ENCODE measurements at places on chromosomes 3 and 15.

GRCh38 chr15:75718328-75718727 lies 5.7 kb upstream of the CSPG4 start:
- DNase-seq = no peak

DNA sequence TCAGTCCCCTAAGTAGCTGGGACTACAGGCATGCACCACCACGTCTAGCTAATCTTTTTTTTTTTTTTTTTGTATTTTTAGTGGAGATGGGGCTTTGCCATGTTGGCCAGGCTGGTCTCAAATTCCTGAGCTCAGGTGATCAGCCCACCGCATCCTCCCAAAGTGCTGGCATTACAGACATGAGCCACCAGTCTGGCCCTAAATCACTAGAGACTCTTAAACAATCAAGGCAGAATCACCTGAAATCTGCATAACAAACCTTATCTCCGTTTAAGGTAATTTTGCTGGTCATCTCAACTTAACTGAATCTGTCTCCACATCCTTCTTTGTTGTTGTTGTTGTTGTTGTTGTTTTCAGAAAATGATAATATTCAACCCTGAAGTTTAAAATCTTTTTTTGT lies 5.6 kb upstream of the TRMT10C start:
- DNase-seq = no peak

GRCh38 chr3:39260957-39261356 lies 18.9 kb downstream of the CX3CR1 start:
- peak; percentile 58 for DNase-seq

DNA sequence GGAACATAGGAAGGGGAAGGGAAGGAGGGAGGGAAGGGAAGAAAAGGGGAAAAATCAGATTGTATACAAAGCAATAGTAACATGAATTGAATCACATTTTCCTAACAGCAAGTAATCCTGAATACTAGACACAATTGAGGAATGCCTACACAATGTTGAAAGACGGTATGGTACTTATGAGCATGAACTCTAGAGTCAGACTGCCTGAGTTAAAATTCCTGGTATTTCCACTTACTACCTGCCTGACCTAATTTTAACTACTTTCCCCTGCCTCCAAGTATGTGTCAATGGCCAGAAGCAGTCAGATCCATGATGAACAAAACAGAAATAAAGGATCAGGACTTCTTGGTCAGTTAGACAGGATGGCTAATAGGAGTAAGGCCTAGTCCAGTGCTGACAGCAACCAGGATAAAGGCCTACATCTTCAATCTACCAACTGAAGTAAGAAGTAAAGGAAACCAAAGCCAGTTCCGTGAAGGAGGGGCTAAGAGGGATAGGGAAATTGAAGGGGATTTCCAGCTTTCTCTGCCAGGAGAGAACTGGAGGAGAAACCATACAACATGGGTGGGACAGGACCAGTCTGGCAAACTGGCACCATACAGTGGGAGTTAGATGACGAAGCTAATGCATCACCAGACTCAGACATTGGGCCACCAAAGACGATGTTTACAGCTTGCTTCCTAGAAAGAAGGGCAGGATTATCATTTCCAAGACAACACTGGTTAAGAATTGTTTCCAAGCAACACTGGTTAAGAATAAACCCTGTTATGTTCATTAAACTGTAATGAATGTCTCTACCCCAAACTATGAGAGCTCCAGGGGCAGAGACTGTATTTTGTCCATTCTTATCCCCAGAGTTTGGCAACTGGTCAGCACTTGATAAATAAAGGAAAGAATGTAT lies 151.6 kb upstream of the UBE2E2 start:
- DNase-seq = no peak

DNA sequence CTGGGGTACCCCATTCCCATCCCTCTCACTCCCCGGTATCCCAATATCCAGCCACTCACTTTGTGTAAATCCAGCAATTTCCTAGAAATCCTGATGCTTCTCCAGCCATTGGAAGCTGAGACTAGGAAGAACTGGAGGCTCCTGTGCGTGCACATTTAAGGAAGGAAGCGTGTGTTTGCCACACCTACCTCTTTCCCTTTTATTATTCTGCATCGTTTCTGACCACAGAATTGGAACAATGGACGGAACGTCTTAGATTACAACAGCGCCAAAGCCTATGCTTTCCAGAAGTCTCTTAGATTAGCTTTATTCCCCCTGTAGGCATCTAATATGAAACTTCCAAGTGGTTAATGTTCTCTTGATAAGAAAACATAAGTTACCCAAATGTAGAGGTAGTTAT lies 234.8 kb upstream of the TRIM42 start:
- no peak for DNase-seq

DNA sequence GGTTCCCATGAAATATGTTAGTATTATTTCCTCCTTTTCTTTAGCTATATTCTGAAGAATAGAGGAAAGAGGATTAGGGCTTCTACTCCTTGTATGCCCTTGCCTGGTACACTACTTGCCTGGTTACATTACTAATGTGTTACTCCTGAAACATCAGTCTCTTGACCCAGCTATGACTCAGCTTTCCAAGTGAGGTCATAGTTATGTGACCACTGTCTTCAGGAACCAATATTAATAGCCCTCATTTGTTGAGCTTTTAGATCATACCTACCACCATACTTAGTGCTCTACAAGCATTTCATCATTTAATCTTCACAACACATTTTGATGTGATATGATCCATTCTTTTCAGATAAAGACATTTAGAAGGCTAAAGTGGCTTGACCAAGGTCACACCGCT lies 60.3 kb downstream of the CMSS1 start:
- DNase-seq = no peak

- no peak for DNase-seq
These were observed 21.0 kb downstream of the XXYLT1 start for GRCh38 chr3:195249858-195250464.

DNA sequence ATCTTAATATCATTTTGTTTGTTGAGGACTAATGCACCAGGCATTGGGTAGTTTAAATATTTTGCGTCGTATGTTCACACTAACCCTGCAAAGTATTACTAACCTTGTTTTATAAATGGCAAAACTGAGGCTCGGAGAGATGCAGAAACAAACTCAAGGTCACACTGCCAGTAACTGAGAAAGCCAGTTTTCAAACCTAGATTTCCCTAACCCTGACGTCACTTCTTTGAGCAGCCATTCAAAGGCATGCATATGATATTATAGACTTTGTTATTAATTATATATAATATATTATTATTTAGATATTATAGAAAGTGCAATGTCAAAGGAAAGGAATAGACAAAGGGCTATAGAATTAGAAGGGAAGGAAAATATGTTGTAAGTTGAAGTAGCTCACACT lies 167.6 kb upstream of the EOMES start:
- no peak for DNase-seq

DNA sequence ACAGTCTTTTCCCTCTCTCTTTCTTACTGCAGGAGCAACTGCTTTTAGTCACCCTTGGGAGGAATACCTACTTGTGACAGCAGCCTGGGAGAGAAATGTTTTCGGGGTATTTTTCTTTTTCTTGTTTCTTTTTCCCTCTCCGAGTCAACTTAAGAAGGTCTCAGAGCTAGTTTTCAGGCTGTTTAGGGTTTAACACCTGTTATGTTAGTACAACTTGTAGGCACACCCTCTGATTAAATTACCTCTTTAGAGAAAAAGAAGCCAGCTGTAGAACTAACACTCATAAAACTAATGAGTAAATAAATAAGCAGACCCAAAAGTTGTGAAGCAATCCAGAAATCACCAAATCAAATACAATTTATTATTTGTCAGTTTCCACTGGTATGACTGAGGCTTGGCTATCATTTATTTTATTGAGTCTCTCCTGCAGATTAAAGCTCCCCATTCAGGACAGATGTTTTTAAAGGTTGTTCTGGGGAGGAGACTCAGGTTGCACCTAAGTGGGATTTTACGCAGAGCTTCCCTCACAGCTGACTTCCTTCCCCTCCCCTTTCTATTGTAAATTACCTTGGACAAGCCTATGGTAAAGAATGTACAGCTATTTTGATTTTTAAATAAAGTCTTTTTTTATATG lies 112.5 kb downstream of the FOXB1 start:
- DNase-seq = no peak

GRCh38 chr3:62376454-62376720 lies 3.0 kb upstream of the FEZF2 start:
- DNase-seq = no peak

DNA sequence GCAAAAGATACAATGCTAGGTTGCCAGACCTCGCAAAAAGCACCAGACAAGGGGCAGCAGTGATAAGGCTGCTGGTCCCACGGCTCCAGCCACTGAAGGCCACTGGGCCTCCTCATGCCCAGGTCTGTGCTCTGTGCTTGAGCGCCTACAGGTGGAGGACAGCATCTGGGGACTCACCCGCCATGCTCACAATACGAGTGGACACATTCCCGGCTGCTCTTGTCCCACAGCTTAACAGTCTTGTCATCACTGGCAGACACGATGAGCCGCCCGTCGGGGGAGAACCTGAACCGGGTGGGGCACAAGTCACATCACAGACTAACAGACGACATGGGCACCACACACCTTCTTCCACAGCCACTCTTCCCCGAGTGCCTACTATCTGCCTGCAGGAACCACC lies 7.4 kb downstream of the POC1A start:
- no peak for DNase-seq

- DNase-seq = no peak
These were observed 4.3 kb downstream of the ZNF592 start for GRCh38 chr15:84752700-84753099.

- no peak for DNase-seq
These were observed 43.2 kb downstream of the RIOX2 start for GRCh38 chr3:97928986-97929385.

DNA sequence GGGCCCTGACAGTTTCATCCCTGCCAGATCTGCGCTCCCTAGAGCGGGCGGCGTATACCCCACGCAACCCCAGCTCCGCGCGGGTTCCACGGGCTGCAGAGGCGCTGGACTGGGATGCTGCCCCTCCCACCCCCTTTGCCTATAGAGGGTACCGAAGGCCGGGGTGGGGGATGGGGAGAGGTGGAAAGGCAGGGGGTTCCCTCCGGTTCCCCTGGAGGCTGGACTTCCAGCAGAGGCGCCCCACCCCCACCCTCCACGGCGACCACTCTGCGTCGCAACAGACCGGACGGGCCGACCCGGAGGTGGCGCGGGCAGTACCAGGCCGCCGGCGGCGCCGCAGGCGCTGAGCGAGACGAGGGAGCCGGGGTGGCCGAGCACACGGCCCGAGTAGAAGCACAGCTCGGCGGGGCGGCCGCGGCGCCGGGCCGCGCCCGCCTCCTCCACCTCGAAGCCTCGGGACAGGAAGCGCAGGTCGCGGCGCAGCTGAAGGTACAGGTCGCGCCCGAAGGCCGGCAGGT lies 995 bp downstream of the ADAMTS17 start:
- DNase-seq = no peak

- no peak for DNase-seq
These were observed 8.3 kb downstream of the SLC9A9 start for GRCh38 chr3:143839980-143840379.

DNA sequence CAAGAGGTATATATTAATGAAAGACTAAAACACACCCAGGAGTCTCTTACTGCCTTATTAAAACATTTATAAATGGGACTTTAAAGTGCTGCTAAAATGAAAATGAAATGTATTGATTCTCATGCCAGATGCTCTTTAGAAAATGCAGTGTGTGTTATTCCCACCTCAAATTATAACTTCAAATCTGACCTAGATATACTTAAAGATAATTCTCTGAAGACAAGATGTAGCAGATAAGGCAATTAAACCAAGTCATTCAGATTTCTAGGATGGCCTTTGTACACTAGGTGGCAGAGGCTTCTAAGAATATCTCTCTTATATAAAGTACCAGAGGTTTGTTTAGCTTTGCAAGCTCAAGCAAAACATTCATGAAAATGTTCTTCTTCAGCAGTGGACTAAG lies 26.9 kb upstream of the GOLGA8B start:
- DNase-seq = no peak

DNA sequence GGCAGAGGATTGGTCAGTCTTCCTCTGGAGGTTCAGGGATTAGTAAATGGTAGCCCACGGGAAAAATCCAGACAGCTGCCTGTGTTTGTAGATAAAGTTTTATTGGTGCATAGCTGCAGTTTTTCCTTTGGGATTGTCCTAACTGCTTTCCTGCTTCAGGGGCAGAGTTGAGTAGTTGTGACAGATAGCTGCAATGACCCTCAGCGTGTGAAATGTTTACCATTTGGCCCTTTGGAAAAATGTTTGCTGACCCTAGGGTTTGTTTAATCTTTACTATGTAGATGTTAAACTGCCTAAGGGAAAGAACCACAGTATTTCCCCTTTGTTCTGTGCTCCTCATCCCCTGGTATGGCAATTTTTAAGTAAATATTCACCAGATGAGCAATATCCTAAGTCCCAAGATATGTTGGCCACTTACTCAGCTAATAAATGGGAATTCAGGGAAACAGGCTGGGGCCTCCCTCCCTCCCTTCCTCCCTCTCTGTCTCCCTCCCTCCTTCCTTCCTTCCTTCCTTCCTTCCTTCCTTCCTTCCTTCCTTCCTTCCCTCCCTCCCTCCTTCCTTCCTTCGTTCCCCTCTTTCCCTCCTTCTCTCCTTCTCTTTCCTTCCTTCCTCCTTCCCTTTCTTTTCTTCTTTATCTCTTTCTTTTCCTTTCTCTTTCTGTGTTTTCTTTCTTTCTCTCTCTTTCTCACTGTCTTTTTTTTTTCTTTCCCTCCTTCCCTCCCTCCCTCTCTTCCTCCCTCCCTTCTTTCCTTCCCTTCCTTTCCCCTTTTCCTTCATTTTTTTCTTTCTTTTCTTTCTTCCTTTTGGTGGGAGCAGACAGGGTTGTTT lies 234.6 kb upstream of the BHLHE40 start:
- no peak for DNase-seq

DNA sequence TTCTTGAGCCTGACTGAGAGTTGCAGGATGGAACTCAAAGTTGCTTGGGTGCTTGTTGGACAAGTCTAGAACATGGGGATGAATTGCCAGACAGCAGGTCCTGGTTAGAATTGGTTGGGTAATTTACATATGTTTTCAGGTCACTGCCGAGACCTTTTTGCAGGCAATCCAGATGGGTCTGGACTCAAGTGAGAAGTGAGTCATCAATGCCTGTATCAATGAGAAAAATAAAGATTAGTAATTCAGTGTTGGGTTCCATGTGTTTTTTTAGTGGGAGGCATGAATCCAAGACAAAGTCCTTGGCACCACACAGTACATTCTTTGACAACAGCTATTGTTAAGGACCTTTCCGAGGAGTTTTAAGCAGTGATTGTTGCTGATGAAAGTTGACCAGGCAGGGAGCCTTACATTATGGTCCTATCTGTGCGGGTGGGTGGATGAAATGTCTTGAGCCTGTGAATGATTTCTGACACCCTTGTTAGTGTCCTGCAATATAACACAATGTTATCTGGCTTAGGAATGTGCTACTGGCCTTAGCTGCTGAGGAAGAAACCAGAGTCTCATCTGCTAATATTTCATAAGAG lies 77.7 kb downstream of the CRYGS start:
- DNase-seq = no peak

All from omental fat pad (tissue), 4 donors.